ENCODE measurements at places on chromosomes 1 and 21.

- peak; percentile 74 for DNase-seq
Observed at GRCh38 chr1:3890389-3891328, 9.4 kb downstream of the C1orf174 start.

DNA sequence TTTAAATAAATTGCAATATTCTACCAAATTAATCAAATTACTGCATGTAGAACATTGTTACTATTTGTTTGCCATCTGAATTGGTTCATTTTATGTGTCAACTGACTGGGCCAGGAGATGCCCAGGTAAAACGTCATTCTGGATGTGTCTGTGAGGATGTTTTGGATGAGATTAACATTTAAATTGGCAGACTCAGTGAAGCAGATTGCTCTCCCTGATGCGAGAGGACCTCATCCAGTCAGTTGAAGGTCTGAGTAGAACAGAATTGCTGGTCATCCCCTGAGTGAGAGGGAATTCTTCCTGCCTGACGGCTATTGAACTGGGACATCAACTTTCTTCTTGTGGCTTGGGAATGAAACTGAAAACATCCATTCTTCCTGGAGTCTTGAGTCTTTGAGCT is 122.0 kb upstream of the GREM2 start:
- DNase-seq, result no peak

- DNase-seq, result no peak
Observed at GRCh38 chr1:185567440-185567839, 166.8 kb upstream of the HMCN1 start.

DNA sequence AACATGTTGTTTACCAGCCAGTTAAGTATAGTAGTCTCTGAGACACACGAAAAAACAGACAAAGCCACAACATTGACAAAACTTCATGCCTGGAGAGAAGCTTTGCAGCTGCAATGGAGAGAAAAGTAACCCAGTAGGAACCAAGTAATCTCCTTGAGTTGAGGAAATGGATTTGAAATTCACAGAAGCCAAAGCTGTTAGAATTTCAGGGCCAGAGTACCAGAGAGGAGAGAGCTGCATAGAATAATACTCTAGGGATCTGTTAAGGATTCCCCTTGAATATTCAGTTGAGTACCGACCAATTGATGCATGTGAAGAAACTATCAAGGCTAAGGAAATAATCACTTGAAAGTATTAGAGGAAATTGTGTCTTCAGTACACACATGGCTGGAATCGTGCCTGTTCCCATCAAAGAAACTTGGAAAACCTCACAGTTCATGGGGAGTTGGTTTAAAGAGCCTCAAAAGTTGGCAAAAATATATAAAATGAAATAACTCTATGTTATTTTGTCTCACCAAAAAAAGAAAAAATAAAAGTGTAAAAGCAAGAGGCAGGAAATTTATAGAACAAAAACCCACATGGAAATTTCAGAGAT is 324.0 kb upstream of the NEGR1 start:
- no peak for DNase-seq

DNA sequence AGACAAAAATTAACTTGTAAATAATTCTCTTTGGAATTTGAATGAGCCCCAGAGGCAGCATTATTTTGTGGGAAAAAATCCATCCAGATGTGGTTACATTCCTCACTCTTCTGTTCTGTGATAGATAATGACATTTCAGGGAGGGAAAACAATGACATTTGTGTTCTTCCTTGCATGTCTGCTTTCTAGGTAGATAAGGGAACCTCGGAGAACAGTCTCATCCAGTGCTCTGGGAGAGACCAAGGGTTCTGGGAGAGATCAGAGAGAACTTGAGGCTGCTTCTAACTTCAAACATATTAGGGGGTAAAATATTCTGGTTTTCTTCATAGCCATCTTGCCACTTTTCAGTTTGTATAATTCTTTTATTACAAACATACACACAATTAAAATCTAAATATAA is 269.2 kb downstream of the NEGR1 start:
- no peak for DNase-seq

- no peak for DNase-seq
Observed at GRCh38 chr1:54396261-54396933, 9.8 kb downstream of the SSBP3 start.

GRCh38 chr1:15005116-15005515 is 148.4 kb upstream of the TMEM51 start:
- no peak for DNase-seq

GRCh38 chr1:215539803-215540570 is 27.1 kb upstream of the KCTD3 start:
- no peak for DNase-seq
